ENCODE measurements at places on chromosomes 11 and 22.

DNA sequence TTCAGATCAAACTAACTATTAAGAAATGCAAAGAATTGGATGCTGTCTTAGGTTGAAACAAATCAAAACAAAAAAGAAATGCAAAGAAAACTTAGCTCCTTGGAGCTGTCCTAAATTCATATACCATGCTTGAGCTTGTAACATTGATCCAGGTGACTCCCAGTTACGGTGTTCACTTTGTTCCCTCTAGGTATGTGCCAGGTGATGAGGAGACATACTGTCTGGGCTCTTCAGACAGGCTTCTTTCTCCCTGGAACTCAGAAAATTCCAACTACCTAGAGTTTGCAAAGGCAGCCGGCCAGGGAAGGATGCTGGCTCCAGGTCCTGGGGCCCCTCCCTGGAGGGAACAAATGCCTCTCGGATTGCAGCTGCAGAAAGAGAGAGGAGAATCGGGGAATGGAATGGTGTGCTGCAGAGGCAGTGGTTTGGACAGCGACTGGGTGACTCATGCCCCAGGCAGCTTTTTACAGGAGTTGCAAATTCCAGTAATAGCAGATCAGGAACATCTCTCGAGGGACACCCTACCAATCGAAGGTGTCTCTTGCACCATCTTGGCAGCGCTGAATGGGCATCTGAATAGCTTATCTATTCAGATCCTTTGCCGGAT, 12.3 kb upstream of the ASPHD2 start:
- no peak for DNase-seq

GRCh38 chr11:75441804-75442132, 8.8 kb upstream of the KLHL35 start:
- DNase-seq, result no peak

GRCh38 chr11:21877151-21877550, 315.7 kb upstream of the ANO5 start:
- no peak for DNase-seq

DNA sequence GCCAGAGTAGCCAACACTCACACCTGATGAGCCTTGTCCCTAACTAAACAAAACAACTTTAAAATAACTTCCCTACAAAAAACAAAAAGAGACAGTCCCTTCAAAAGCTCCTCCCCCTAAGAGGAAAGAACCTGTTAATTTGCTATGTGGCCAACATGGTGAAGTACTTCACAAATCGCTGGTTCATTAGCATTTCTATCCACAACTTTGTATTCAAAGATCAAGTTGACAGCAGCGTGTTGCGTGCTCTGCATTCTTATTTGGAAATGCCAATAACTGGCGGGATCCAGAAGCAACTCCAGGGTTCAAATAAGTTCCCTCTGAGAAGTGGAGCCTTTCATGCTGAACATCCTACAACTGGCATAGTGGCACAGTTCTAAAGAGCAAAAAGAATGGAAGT, 48.6 kb downstream of the CADM1 start:
- DNase-seq, result no peak

DNA sequence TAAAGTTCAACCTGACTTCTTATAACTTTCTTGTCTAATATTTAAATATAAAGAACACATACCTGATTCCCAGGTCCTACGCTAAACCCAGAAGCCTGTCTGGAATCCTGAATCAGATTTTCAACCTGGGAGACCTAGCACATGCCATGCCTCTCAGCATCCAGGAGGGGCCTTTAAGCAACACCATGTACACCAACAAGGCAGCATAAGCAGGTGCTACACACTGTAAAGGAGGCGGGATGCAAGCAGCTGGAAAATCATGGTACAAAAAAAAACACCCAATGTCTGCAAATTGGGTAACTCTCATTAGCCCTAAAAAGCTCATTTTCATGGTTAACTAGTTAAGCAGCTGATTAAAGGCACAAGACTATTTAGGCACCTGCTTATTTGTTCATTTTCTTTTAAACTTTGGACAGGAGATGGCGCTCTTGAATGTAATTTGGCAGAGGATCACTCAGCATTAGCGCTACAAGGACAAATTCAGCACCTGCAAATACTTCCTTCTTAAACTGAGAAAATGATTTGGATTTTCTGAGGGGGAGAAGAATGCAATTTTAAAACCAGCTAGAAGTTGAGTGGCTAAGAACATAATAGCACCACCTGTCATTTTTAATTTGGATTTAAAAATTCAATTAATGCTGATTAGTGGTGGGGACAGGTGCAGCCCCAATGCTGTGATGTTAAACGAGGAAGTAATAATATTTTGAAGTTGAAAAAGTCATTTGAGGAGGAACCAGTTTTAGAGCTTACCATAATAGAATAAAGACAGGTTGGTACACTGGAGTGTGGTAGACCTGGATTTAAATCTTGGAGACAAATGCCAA, 104.0 kb downstream of the FAR1 start:
- DNase-seq, result peak; percentile 13

DNA sequence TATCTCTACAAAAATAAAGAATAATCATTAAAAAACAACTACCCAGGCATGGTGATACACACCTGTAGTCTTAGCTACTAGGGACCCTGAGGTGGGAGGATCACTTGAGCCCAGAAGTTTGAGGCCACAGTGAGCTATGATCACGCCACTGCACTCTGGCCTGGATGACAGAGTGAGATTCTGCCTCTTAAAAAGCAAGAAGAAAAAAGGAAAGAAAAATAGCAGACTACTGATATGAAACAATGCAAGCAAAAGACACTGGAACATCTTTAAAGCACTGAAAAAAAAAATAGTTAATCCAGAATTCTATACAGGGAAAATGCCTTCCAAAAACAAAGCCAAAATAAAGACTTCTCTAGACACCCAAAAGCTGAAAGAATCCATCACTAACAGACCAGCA, 5.9 kb downstream of the VPS37C start:
- no peak for DNase-seq

DNA sequence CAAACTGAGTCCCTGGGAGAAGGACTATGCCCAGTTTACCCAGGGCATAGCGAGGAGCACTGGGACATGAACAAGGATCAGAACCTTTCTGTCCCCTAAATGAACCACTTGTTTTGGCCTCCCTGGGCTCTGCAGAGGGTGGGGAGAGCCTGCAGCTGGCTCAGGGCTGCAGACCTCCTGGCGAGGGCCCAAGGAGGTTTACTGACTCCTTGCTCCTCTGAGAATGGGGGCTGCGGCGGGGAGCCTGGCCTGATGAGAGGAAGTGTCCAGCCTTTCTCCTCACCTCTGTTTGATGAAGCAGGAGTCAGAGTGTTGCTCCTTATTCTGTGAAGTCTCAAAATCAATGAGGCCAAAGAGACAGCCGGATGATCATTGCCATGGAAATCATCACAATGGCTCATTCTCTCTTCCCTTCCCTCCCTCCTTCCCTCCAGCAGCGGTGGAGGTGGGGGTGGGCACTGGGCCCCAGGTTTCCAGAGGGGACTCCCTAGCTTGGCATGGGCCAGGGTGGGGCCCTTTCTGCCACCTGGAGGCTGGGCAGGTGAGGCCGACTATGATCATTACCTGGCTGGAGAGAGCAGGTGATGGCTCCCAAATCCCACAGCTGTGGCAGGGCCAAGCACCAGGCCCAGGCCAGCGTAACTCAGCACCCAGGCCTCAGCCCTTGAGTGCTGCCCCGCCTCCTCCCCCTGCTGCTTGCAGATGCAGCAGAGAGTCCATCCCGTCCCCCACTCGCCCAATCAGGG, 169.7 kb downstream of the CEP164 start:
- no peak for DNase-seq

DNA sequence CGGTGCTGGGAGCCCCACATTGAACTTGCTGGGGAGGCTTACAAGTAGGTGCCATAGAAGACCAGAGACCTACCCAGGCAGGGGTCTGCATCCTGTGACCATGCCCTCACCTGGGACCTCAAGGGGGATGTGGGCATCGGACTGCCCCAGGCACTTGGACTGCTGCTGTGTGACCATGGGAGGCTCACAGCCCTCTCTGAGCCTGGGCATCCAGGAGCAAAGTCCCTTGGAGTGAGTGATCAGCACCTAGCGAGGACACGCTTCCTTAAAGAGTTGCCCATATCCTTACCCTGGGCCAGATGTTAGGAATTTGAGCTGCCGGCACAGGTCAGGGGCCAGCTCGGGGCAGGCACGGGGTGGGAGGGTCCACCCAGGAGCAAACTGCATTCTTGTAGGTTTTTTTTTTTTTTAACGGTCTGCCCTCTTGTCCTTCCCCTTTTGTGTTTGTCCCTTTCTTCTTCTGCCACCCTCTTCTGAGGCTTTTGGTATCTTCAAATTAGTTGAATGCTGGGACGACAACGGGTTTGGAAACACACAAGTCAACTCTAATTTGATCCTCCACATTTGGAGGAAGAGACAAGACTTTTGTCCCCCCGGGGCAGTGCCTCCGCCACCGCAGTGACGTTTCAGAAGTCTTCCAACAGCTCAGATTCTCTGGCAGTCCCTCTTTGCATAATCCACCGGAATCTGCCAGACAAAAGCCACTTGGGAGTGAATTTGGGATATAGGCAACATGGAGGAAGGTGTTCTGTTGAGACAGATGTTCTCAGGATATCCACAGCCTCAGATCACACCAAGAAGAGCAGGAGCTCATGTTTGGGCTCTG, 46.1 kb upstream of the LINC01488 start:
- no peak for DNase-seq

DNA sequence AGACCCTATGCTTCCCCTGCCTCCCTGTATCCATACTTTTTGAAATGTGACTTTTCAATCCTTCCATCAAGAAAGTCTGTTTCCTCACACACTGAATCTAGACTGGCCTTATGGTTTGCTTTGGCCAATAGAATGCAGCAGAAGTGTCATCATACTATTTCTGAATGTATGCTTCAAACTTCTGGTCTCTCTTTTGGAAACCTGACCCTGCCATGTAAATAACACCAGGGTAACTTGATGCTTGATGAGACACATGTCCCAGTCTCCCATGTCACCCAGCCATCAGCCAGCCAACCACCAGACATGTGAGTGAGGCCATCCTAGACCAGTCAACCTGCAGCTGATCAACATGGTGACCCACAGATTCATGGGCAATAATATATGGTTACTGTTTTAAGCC, 29.7 kb upstream of the CAVIN3 start:
- no peak for DNase-seq

- DNase-seq, result no peak
Observed at GRCh38 chr11:67177399-67178281, 58.6 kb downstream of the KDM2A start.

DNA sequence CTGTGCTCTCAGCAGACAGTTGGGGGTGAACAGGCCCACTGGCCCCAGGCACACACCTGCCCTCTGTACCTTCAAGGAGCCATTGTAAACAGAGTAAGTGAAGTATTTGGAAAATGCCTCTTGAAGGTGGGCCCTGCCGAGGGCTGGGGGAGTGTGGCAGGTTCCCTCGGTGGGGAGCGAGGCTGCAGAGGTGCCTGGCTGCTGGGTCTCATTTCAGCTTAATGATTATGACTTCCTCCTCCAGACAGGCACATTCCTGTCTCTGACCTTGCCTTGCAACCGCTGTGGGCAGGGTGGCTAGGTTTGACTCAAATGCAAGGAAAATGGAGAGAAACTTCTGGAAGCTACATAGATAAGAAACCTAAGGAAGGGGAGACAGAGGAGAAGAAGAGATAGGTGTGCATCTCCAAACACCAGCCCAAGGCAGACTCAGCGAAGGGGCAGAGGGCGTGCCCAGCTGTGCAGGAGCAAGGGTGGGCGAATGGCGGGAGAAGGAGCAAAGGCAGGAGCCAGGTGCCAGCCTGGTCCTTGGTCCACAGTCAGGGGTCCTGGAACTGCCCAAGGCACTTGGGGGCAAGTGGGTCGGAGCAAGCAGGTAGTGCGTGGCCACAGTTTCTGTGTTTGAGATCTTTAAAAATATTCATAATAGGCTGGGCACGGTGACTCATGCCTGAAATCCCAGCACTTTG, 14.0 kb downstream of the GRAMD4 start:
- DNase-seq, result no peak

DNA sequence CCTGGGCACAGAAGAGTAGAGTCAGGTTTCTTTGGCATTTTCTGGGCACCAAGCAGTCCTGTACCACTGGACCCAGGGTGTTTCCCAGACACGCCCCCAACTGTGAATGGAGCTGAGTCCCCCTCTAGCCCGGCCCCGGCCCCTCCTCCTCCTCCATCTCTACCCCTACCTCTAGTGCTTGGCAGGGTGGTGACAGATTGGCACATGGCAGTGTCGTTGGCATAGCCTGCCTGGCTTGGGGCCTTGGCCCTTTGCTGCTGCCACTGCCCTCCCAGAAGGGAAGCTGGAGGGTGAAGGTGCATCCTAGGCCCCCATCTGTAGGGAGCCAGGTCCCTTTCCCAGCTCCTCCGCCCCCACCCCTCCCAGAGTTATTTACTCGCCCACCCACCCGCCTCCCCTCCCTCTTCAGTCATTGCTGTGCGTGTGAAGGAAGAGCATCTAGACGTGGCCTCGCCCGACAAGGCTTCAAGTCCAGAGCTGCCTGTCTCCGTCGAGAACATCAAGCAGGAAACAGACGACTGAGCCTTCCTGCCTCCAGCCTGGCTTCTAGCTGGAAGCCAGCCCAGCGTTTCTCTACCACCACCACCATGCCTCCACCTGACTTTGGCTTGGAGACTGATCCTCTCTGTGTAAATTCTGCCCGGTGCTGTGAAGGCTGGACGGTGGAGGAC, 10.9 kb downstream of the CHADL start:
- DNase-seq, result no peak

DNA sequence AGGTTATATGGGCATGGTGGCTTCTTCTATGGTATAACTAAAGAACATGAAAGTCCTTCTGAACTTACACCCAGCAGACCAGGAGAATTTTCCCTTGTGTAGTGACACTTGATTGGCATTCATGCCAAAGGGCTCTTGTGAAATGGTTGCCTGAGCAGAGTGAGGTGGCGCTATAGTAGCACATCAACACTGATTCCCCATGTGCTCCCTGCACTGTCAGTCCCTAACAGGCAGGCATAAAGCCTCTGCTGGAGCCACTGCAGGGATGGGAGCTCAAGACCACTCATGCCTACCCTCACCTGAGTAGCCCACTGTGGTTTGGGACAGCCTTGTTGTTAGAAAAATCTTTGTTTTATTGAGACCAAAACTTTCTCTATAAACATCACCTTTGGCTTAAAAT, 92.6 kb upstream of the LIN7C start:
- DNase-seq, result no peak

DNA sequence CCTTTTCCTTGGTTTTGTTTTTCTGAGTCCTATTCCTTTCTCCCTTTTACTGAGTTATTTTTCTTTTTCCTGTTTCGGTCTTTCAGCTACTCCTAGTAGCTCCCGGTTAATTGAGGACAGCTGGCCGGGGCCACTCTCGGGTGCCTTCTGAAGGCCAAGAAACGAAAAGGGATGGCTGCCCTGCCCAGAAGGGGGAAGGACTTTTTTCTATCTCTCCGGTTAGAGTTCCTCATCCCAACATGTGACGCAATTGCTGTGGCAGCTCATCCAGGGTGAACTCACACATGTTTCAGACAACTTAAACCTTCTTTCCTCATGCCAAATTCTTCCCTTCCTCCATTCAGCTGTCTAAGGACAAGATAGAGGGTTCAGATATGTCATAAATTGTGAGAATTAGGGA, 83.6 kb downstream of the PIWIL4 start:
- DNase-seq, result no peak

Data from stimulated activated naive CD8-positive, alpha-beta T cell treated with anti-CD3 and anti-CD28 coated beads, Interleukin-15, amount 100 ng/mL, for 72 hours (primary cell).